ENCODE measurements at places on chromosomes 3 and 15.

GRCh38 chr3:34216711-34217335 lies 418.4 kb downstream of the PDCD6IP start:
- no peak for DNase-seq

DNA sequence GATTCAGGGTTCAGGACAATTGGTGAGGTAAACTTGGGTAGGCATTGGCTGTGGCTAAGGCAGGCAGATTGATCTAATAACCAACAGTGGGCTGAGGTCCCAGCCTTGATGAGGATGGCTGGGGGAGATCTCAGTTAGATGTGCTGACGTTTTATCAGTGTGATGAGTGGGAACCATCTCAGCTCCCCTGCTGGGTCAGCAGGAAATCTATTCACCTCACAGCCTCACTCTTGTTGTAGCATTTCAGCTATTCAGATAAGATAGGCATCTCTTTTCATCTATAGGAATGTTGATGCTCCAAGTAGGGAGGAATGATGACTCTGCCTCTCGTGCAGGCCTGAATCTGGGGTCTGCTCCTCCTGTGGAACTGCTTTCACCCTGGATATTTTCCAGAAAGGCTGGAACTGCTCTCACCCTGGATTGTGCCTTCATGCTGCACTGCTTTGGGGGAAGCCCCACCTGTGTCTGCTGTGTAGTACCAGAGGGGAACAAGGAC lies 973.7 kb downstream of the NSUN3 start:
- no peak for DNase-seq

GRCh38 chr3:182766099-182766498 lies 27.2 kb upstream of the ATP11B start:
- no peak for DNase-seq

DNA sequence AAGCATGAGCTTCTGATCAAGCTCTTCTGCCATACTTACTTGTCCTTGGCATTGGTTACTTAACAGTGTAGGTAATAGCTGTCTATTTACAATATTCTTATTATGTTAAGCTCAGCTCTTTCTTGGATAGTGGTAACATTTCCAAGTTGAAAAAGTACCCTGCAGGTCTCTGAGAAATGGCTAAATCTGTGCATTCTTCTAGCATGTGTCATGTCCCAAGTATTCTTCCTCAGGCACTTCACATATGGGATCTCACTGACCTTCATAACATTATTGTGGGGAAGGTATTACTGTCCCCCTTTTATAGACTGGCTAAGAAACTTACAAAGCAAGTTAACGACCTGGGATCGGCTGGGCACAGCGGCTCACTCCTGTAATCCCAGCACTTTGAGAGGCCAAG lies 236.1 kb downstream of the RORA start:
- no peak for DNase-seq

DNA sequence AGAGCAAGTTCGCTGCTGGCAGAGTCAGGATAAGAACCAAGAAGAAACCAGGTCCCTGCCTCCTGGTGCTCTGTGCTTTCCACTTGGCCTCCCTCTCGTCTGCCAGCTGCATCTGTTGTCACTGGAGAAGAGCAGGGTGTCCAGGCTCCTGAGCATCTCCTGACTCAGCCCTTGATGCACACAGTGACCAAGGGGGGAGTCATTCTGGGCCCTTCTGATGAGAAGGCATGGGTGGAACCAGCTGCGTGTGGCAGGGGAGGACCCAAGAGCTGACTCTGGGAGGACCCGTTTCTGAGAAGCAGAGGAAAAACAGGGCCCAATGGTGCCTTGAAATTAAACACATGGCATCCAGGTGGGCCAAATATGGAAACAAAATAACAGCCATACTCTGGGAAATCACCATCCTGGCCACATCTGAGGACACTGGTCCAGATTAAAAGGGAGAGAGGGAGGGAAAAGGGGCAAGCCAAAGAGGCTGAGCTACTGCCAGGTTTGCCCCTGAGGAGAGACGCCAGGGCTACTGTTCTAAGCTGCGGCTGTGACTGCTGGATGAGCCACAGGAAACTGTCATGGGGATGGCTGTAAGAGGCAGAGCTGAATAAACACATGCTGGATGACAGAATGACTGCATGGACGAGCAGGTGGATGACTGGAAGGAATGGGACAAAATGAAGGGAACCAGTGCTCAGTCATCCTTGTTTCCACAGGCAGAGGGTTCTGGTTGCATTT lies 58.1 kb upstream of the CA12 start:
- no peak for DNase-seq

Measured in left hindlimb (tissue), 1 donor.